ENCODE measurements at places on chromosomes 6 and 20.

- no peak for DNase-seq
Observed at GRCh38 chr20:45359069-45359405, 3.9 kb upstream of the SYS1 start.

GRCh38 chr6:100620085-100620840 lies 155.5 kb upstream of the SIM1 start:
- no peak for DNase-seq

DNA sequence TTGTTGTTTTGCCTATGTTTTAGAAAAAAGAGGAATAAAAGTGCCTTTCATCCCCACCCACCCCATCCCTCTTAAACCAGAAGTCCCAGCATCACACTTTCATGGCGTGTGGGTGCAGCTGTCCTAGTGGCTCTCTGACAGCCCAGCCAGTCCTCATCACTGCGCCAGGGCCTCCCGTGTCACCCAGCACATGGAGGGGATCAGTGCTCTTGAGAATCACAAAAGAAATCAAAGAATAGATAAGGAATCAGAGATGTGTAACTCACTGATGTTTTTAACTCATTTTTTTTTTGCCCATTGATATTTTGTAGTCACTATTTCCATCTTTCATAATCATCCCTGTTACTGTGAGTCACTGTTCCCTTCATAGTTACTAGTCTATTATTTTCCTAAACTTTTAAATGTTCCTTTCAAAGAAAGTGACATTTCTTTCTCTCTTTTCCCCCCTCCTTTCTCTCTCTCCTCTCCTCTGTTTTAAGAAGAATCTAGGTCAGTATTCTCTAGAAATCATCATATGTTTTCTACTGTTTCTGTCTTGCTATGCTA lies 78.6 kb downstream of the AIG1 start:
- DNase-seq = no peak

GRCh38 chr6:144232832-144233230 lies 52.3 kb upstream of the UTRN start:
- DNase-seq = no peak

DNA sequence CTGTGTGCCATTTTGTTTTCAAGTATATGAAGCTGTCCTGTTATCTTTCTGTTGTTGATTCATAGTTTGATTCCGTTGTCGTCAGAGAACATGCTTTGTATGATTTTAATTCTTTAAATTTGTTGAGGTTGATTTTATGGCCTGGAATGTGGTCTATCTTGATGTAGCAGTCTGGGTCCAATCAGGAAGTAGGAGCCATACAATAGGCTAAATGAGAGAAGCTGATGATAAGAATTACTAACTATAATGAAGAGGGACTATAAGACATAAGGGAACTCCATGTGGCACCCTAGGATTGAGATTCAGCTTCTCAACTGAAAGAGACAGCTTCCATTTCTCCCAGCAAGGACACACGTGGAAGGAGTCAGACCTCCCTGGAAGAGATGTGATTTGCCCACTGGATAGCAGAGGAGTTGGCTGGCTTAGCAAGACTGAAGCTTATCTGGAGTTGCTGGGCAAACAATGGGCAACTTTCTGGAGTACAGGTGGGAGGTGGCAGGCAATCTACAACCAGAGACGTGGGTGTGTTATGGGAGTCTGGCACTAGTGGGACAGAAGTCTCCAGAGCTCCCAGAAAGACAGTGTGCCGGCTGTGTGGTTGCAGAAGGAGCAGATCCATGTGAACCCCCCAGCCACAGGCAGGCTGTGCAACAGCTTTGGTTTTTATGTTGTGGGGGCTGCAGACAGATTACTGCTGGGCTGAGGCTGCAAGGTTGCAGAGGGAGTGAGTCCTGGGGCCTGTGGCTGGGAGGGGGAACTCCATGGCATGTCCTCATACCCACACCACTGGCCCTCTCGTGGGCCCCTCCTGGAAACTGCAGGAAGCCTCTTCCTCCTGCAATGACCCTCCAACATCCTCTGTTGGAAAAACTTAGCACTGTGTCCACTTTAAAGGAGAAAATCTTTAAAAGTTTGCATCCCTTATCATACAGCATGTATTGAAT lies 7.1 kb downstream of the ZNF831 start:
- no peak for DNase-seq

DNA sequence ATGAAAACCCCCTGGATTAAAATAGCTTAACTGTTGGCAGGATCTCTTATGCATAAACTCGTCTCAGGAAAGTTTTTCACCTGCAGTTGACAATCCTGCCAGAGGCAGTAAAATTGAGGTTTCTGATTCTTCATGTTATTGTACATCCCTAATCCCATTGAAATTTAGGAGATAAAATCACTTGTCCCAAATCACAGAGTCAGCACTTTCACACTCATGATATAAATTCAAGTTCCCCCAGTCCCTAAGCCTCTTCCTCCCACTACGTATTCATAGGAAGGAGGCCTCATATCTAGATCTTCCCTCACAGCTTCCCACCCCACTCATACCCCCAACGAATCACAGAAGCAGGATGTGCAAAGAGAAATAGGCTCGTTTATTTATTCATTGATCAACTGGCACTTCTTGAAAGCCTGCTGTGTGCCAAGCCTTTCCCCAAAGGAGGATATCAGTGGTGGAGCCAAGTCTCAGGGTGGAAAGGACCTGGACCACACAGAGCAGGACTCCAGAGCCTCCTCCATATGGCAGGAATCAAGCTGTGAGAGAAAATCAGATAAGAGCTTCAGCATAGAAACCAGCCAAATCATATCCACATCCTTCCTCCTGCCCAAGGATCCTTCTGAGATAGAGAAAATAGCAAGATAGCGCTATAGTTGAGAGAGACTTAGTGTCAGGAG lies 2.3 kb downstream of the SLPI start:
- DNase-seq = no peak

GRCh38 chr6:2037237-2037926 lies 208.0 kb downstream of the GMDS start:
- no peak for DNase-seq

- DNase-seq = no peak
Observed at GRCh38 chr6:142822383-142822782, 122.6 kb downstream of the HIVEP2 start.

DNA sequence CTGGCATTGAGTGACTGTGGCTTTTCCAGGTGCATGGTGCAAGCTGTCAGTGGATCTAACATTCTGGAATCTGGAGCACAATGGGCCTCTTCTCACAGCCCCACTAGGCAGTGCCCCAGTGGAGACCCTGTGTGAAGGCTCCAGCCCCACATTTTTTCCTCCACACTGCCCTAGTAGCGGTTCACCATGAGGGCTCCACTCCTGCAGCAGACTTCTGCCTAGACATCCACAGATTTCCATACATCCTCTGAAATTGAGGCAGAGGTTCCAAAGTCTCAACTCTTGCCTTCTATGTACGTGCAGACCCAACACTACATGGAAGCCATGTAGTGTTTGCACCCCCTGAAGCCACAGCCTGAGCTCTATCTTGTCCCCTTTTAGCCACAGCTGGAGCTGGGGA lies 118.0 kb upstream of the BMP5 start:
- no peak for DNase-seq

All from NCI-H2227 treated with DMSO at 0.1 percent for 48 hours (cell line).